Activated CD4-positive, CD25-positive, alpha-beta regulatory T cell treated with anti-CD3 and anti-CD28 coated beads, Interleukin-2, amount 50 U/mL, for 24 hours (primary cell): ENCODE measurements at places on chromosomes 11 and 22.

- no peak for ATAC-seq
These were observed 105.5 kb downstream of the PARVA start for GRCh38 chr11:12482839-12483238.

DNA sequence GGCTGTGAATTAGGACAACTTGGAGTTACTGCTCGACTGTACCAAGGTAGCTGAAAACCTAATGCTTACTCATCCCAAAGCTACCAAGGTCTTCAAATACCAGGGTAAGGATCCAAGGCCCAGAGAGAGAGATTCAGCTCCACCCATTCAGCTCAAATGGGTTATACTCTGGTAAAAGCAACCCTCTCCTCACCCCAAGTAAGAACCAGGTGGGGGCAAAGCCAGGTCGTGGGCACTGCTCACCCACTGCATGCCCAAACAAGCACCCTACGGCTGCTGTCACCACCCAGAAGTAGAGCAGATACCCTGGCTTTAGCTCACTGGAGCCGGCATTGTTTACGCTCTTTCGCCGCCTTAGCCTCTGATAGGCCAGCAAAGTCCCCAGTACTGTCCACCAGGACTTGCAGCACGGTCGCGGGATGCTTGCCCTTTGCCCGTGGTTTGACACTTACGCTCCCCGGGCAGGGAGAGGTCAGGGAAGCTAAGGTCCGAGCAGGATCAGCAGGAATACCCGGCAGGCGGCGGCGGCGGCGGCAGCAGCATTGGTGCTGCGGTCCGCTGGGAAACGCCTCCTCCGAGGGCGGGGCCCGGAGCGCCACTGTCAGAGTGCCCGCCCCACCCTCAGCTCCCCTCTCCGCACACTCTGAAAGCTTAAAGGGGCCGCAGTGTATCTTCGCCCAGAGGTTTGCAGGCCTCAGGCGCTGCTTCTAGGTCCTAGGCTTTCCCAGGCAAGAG lies 19.6 kb downstream of the CKAP5 start:
- ATAC-seq: peak; percentile 100

DNA sequence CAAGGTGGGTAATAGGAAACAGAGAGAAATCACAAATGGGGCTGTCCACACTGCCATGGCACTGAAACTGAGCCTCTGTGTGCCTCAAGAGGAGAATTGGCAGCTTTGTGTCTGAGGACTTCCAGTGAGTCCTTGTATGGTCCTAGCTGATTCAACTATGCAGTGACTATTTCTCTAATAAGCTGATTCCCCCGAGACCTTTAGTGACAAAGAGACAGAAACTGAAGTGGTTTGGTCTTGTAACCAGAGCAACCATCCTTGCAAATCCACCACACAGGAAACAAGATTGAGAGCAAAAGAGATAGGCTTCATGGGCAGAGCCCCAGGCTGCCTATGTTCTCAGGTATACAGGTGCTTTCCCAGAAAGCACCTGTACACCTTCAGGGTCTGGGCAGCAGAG lies 1038.5 kb downstream of the NTM start:
- no peak for ATAC-seq

- ATAC-seq: no peak
These were observed 364.2 kb downstream of the TENM4 start for GRCh38 chr11:79076526-79077115.

DNA sequence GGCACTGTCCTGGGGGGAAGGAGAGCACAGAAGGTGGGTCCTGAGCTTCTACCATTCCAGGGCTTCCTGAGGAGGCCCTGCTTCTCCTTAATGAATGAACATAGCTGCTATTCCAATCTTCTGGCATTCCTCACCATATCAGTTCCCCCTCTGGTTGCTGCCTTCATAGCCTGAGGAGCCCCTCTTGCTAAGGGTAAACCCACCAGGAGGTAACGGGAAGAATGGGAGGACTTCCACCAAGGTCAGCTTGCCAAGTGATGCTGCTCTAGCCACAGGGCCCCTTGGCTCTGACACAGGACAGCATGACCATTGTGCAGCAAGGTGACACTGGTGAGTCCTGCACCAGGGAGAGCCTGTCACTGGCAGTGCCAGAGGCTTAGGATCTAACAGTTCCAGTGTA lies 1022.5 kb downstream of the TBC1D22A start:
- no peak for ATAC-seq

DNA sequence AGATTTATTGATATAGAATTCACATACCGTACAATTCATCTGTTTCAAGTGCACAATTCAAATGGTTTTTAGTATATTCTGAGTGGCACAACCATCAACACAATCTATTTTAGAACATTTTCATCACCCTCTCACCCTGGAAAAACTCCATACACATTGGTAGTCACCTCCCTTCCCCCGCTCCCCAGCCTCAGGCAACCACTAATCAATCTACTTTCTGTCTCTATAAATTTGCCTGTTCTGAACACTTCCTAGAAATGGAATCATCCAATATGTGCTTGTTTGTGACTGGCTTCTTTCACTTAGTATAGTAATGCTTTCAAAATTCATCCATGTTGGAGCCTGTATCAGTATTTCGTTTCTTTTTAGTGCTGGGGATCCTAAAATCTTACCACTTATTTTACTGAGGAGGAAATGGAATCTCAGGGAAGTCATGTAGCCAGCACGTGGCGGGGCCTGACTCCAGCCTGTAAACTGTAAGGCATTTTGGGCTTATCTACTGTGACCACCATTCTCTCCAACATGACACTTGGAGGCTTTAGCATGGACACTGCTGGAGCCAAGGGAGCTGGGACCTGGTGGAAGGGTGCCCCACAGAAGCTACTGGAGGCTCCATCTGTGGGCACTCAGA lies 905 bp upstream of the UCP3 start:
- ATAC-seq: no peak

DNA sequence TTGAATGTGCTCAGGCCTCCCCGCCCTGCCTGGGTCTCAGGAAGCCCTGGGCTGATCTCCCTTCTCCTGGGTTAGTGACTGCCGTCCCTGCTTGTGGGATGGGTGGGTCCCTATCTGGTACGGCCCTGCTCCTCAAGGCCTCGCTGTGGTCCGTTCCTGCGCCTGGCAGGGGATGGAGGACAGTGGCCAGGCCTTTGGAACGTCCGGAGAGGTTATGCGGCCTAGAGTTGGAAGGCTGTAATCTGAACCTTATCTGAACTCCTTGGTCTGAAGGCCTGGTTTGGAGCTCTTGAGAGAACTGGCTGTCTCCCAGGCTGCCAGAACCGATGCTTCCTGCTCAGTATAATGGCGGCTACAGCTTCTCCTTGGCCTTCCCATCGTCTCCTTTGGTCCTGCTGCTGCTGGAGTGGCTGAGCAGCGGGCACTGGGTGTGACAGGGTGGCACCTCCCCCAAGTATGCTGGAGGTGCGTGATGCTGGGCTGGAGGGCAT lies 72.8 kb downstream of the FLI1 start:
- no peak for ATAC-seq

DNA sequence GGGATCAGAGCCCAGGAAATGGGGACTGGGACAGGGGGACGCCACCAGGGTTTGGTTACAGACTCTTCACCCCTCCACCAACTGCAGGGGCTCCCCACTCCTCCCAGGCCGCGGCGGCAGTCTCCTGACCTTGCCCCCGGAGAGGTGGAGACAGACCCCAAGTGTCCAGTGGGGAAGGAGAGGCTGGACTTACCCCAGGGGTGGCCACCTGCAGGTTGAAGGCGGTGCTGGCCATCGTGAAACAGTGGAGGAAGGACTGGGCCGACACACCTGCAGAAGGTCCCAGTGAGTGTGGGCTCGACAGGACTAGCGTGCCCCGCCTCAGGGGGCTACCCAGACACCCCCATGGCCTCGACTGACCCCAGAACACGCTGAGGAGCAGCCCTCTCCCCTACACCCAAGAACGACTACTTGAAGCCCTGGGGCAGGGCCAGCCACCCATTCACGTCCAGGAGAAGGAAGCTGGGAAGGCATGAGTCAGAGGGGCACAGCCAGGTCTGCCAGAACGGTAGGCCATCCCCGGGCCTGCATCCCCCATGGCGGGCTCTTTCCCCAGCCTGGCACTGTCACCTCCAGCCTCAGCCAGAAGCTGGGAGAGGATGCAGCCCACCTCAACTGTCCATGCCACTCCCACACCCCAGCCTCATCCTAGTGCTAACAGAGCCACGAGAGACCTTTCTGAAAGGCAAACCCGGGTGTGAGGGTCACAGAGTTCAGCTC lies 2.3 kb downstream of the GATD1 start:
- ATAC-seq: no peak

DNA sequence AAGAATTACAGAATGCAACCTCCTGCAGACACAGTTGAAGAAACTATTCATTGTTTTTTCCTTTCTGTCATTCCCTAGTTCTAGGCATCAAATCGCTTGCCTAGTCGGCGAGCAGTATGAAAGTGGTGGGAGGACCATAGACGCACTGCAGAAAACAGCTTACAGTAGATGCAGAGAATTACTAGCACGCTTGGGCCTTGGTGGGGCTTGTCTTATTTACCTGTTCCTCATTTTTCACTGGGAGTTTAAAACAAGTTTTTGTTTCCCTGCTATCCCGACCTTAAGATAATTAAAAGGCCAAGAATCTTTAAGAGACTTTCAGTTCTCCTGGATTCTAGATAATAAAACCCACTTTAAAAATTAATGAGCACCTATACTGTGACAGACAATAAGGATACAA lies 713 bp upstream of the ARL14EP start:
- ATAC-seq: no peak
